ENCODE measurements at places on chromosomes 7 and 10.

DNA sequence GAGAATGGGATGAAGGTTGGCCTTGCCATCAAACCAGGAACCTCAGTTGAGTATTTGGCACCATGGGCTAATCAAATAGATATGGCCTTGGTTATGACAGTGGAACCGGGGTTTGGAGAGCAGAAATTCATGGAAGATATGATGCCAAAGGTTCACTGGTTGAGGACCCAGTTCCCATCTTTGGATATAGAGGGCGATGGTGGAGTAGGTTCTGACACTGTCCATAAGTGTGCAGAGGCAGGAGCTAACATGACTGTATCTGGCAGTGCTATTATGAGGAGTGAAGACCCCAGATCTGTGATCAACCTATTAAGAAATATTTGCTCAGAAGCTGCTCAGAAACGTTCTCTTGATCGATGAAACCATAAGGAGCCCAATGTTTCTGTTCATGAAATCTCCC lies 637 bp downstream of the RPEL1 start:
- no peak for DNase-seq

DNA sequence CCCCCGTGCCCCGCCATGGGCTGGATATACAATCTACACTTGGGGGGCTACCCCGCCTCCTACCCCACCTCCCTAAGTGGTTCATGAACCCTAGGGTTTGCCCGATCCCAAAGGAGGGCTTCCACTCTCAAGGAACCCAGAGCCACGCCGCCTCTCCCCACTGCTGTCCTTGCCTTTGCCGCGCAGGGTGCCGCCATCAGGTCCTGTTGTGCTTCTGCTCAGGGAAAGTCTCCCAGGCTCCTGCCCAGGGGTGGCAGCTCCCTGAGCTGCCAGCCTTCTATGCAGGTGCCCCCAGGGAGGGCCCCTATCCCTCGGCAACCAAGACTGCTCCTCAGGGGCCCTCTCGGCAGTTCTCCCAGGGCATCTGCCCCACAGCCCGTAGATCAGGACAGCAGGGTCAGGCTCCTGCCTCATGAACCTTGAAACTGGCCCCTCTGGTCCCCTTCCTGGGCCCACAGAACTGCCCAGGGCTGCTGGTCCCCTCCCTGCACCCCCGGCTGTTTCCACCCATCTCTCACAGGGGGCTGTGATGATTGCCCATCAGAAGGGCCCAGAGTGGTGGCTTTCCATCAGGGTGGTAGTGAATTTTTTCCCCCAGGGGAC lies 13.0 kb upstream of the PCBD1 start:
- no peak for DNase-seq

DNA sequence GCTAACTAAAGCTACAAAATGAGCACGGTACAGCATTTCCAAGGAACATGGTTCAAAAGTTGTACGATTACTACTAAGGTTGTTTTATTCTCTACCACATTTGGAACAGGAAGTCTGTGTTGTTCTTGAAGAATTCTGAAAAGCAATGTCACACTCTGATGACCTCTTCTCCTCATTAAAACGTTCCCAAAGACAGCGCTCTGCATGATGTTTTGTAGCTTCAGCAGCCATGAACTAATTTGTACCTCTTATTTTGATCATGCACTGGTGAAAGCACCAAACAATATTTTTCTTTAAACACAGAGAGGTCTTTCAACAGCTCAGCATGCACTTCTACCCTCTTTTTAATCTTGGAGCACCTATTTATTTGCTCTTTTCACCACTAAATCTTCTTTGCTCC lies 75.0 kb upstream of the TES start:
- no peak for DNase-seq

- no peak for DNase-seq
These were observed 257.7 kb upstream of the NFE2L3 start for GRCh38 chr7:25894002-25894901.

DNA sequence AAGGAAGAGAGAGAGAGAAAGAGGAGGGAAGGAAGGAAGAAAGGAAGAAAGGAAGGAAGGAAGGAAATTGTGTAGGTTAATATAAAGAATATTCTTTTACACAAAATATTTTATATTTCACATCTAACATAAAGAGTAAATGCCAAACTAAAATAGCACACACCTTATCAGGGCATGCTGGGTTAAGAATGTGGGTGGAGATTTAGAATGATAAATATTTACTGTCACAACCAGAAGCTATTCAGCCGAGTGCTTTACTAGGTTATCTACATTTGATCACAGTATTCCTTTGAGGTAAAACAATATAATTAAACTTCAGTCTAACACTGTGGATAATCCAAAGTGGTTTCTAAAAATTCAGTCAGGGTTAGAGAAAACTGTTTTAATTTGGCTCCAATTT lies 103.3 kb downstream of the SEMA3A start:
- no peak for DNase-seq

DNA sequence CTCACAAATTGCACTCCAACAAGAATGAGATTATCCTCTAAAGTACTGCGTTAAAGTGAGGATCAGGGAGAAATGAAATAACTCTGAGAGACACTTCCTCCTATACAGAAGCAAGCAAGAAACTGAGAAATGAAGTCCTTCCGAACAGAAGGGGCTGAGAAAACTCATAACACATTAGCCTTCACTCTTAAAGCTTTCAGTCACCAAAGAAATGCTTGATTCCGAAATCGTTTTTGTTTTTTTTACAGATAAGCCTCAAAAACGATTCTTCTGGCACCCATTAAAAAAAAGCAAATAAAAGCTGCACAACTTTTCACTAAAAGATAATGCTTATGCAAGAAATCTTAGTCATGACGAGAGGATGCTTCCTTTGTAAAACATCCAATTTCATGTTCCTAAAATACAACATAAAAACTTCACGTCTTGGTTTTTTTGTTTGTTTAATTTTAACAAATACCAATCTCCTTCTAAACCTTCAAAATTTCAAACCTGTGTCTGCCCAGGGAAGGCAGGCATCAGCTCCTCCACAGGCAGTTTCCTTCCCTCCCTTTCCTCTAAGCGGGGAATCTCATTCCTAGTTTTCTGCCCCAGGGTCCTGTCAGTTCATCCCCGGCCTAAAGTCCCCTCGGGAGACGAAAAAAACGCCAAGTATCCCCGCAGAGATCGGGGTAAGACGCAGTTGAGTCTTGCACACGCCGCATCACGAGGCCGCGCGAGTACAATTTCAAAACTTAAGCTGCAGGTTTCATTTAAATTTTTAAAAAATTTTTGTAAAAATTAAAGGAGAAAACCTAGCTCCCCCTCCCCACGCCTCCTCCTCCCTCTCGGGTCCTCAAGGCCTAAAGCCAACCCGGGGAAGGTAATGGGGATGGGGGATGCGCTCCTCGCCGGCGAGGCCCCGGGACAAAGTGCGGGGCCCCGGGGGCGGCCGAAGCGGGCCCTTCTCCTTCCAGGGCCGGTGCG lies 1.1 kb downstream of the BAZ1B start:
- DNase-seq: peak; percentile 17

DNA sequence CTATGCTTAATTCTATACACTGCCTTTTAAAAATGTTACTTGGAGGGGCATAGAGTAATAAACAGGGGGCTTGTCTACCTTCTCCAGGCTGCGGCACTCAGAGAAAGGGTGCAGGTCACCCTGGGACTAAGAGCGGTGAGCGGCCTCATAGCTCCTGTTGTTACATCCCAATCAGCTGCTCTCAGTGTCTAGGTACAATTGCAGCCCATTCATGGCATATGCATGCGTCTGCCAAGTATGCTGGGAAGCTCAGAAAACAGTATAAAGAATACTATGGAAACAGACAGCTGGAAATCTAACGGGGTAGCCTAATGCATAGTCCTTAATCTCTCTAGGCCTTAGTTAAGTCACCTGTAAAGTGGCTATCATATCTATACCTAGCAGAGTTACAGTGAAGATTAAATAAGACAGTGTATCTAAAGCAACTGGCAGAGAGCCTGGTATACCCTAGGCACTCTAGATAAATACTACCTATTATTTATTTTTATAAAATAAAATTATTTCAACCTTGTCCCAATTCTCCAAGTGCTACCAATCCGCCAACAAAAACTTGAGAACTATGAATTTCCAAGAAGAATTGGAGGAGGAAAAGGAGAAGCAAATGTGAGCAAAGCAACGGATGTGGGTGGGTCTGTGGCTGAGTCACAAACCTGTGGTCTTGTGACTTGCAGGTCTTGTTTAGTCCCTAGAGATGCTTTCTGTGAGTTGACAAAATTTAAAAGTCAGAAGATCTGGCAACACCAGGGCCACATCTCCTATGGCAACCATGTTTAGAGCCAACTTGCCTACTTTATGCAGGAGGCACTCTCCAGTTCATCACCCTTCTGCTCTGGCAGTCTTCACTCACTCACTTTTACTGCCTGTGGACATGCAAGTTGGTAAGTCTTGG lies 183.0 kb downstream of the RAPGEF5 start:
- no peak for DNase-seq

DNA sequence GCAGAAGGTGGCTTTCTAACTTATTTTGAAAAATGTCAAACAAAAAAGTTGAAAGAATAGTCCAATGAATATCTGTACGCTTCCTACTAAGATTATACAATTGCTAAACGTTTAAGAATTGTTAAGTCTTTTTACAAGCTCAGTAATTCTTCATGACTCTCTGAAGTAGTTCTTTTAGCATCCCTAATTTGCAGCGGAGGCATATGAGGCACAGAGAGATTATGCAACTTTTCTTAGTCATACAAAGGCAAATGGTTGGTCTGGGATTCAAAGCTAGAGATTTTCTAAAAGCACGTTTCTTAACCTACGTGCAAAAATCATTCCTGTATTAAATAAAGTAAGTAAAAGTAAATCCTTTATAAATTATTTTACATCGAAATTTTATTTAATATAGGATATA lies 254.2 kb downstream of the MAGI2 start:
- no peak for DNase-seq

GRCh38 chr7:80678707-80679106 lies 40.3 kb downstream of the CD36 start:
- DNase-seq: no peak

DNA sequence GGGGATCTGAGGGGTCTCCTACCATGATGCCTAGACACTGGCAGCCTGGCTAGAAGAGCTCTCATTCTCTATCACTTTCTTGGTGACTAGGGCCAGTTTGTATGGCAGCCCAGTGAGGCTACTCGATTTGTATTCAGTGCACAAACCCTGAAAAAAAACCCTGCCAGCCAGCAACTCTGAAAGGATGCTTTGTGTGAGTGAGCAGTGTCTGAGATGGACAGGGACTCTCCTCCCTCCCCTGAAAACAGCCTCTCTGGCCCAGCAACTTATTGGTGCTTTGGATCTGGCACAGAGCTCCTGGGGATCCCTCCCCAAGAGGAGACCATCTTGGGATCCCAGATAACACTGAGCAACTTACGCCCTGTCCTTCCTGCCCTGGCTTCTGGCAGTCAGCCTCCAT lies 10.8 kb upstream of the LRRC4 start:
- no peak for DNase-seq

GRCh38 chr10:77385315-77385714 lies 252.3 kb downstream of the KCNMA1 start:
- no peak for DNase-seq

- no peak for DNase-seq
These were observed 18.1 kb downstream of the PSAP start for GRCh38 chr10:71832967-71833366.

DNA sequence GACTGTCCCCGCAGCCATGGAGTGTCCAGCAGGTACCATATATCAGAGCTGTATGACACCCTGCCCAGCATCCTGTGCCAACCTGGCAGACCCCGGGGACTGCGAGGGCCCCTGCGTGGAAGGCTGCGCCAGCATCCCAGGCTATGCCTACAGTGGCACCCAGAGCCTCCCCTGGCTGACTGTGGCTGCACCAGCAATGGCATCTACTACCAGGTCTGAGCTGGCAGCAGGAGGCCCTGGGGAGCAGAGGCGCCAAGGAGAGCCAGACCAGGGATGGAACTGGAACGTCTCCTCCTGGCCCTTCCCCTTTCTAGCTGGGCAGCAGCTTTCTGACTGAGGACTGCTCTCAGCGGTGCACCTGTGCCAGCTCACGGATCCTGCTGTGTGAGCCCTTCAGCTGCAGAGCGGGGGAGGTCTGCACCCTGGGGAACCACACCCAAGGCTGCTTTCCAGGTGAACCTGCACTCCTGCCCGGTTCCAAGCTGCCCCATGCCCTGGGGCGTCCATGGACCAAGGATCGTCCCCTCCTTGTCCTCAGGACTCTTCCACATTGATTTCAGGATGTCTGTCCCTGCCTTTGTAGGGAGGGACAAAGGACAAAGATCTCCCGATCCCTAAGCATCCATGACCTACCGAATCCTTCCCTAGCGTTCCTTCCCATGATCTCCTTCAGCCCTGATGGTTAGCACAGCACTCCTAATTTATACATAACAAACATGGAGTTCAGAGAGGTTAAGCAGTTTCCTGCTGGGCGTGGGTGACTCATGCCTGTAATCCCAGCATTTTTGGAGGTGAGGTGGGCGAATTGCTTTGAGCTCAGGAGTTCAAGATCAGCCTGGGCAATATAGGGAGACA lies 33.3 kb downstream of the EPHB4 start:
- DNase-seq: no peak

DNA sequence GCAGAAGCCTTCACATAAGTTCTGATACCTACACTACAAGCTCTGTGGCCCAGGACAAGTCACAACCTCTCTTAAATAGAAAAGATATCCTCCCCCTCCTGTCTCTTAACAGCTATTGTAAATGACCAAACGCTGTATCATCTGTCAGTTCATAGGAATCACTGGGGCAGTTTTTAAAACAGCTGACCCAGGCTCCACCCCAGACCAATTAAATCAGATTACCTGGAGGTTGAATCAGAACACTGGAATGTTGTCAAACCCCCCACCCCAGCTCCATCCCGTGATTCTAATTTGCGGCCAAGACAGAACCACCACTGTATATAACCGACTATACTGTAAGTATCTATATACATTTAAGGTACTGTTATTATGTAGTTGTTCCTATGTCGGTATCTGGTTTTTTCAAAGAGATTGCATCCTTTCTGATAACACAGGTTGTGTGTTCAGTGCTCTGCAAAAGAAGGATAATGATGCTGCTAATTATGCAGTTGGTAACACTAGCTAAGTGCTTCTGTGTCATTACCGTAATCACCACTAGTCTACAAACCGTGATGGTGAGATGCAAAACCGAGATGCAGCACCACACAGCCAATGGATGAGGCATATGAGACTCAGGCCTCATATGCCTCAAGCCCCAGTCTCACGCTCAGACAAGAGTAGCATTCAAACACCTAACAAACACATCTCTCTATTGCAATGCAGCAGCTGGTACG lies 47.4 kb downstream of the TNS3 start:
- DNase-seq: no peak

GRCh38 chr10:110710621-110711020 lies 66.5 kb downstream of the RBM20 start:
- no peak for DNase-seq

DNA sequence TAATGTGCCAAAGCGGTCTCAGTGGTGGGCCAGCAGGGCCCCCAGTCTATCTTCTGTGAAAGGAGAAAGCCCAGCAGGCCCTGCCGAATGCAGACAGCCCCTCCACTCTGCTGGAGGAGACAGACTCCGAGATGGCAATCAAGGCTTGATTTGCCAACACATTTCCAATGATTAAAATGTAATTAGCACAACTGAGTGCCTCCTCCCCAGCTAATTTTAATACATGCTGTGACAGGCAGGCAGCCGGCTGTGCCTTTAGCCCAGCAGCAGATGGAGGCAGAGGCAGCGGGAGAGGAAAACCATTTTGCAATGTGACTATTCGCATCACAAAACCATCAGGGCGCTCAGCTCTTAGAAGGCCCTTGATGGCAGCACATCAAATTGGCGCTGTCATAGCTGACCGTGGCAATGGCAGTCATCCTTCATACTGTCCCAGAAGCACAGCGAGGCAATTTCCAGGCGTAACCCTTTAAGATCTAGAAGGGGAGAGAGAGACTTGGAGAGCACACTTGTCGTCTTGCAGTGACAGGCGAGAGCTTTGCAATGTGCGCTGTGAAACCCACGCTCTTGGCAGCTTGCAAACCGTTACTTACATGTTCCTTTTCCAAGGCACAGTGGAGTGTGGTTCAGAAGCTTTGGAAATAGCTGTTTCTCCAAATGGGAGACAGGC lies 714.8 kb upstream of the GALNT17 start:
- no peak for DNase-seq
